Activated CD8-positive, alpha-beta memory T cell treated with anti-CD3 and anti-CD28 coated beads for 4 hours (primary cell): ENCODE measurements at places on chromosomes 16 and 17.
A peak's percentile ranks its signal among the peaks of the same experiment; 100 is the strongest.

DNA sequence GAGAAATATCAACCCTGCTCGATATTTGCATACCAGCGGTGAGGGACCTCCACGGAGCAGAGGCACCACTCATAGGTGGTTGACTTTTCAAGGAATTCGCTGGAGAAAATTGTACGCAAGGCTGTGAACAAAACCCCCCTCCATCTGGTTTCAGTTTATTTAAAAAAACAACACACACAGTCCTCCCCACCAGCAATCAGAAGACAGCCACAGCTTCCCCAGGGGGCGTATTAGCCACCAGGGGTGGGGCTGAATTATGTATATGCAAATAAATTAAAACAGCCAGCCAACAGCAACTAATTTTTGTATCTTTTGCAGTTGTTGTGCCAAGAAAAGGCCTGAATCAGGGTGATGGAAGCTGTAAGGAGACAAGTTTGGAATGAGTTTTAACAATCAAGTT is 5.9 kb upstream of the HSD11B2 start:
- no peak for DNase-seq

GRCh38 chr16:75402821-75403475 is 30.4 kb downstream of the CFDP1 start:
- no peak for DNase-seq

DNA sequence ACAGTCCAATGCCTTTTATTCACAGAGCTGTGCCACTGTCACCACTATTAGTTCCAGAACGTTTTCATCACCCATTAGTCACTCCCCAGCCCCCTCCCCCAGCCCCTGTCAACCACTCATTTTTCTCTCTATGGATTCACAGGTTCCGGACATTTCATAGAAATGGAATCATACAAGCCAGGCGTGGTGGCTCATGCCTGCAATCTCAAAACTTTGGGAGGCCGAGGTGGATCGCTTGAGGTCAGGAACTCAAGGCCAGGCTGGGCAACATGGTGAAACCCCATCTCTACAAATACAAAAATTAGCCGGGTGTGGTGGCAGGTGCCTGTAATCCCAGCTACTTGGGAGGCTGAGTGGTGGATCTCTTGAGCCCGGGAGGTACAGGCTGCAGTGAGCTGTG is 759 bp upstream of the PAM16 start:
- no peak for DNase-seq

- no peak for DNase-seq
These were observed 164.3 kb upstream of the FOXF1 start for GRCh38 chr16:86346034-86346433.

GRCh38 chr17:38418693-38419507 is 9.4 kb upstream of the ARHGAP23 start:
- no peak for DNase-seq

- no peak for DNase-seq
These were observed 82.2 kb downstream of the CMC2 start for GRCh38 chr16:80924372-80924978.

- DNase-seq = no peak
These were observed 284.3 kb upstream of the CDH11 start for GRCh38 chr16:65406116-65406515.

- DNase-seq = no peak
These were observed 2.6 kb upstream of the ZNF768 start for GRCh38 chr16:30528799-30529457.

DNA sequence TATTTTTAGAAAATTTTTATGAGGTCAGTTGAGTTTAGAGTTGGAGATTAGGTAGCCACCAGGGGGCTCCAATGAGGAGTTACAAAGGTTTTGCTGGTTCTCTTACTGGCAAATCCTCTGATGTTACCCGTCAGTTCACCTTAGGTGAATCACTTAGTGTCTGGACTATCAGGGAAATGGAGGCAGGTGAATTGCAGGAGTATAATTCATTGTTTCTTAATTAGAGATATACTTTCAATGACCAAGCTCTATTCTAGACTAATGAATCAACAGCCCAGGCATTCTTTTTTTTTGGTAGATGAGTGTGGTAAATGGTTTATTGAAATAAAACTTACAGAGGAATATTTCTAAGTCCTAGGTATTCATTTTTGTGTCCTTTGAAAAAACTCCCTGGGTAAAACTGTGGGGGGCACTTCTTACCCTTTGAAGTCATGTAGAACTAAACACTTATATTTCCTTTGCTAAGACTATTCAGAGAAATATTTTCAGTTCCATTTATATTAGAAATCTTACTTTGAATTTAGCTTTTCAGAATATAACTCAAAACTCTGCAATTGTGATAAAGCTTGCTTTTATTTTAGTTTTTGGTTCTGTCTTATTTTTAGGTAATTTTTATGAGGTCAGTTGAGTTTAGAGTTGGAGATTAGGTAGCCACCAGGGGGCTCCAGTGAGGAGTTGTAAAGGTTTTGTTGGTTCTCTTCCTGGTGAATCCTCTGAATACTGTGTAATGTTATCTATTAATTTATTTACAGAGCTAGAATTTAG is 17.7 kb downstream of the PSMD11 start:
- peak; percentile 40 for DNase-seq

DNA sequence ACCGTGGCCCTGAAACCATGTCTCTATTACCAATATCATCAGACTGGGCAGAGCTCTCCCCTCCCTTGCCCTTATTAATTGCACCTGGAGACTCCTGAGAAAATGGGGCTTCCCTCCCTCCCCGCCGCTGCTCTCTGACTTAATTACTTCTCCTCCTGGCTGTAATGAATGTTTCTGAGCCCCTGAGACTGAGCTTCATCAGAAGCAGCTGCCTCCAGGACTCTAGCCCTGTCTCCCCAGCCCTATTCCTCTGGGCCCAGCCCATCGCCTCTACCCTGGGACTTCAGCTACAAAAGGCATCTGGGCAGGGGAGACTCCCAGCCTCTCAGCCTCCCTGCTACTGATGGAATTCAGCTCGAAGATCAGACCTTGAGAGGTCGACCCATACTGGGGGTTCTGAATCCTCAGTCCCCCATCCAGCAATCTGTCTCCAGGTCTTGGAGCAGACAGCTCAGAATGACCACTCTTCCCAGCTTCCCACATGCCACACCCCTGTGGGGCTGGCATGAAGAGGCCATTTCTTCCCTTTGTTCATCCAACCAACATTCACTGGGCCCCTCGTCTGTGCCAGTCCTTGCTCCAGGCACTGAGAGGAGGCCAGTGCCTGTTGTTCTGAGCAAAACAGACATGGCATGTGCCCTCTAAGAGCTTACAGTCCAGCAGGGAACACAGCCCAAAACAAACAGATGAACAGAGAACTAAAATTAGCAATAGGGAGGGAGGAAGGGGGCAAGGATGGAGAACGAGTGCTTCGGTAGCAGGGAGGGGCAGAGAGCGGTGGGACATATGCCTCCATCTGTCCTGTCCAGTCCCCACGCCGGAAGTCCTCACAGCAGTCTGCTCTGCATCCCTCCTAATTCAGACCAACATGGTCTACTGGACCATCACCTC is 17.0 kb upstream of the NAGS start:
- DNase-seq = no peak

DNA sequence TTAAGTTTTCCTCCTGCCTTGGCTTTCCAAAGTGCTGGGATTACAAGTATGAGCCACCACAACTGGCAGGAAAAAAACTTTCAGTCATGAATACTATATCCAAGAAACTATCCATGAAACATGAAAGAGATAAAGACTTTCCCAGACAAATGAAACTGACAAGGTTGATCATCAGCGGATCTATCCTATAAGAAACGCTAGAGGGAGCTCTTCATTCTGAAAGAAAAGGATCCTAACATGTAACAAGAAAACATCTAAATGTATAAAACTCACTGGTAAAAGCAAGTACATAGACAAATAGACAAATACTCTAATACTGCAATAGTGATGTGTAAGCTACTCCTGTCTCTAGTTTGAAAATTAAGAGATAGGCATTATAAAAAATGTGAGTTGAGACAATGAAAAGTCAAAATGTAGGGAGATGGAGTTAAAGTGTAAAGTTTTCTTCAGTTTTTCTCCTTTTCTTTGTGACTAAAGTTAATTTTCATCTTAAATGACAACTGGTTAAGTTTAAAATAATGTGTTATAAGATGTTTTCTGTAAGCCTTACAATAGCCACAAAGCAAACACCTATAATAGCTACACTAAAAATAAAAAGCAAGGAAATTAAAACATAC is 79.6 kb upstream of the TEKT1 start:
- DNase-seq = no peak

GRCh38 chr17:70886648-70887047 is 717.3 kb downstream of the KCNJ2 start:
- no peak for DNase-seq

GRCh38 chr16:77297996-77298395 is 98.8 kb downstream of the SYCE1L start:
- DNase-seq = no peak

DNA sequence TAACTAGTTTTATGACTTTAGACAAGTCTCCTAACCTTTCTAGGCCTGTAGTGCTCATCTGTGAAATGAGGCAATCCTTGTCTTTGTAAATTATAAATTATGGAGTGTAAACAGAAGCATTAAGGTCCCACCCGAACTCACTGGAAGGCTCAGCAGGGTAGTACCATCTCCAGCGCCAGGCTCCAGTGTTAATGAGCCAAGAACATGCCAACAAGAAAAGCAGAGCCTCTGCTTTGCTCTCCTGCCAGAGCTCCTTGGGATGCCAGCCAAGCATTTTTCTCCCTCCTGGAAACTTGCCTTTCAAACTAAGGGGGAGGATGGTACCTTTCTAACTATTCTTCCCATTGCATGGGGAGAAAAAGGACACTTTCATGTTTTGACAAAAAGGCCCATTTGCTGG is 14.9 kb downstream of the LIMD2 start:
- DNase-seq = no peak

DNA sequence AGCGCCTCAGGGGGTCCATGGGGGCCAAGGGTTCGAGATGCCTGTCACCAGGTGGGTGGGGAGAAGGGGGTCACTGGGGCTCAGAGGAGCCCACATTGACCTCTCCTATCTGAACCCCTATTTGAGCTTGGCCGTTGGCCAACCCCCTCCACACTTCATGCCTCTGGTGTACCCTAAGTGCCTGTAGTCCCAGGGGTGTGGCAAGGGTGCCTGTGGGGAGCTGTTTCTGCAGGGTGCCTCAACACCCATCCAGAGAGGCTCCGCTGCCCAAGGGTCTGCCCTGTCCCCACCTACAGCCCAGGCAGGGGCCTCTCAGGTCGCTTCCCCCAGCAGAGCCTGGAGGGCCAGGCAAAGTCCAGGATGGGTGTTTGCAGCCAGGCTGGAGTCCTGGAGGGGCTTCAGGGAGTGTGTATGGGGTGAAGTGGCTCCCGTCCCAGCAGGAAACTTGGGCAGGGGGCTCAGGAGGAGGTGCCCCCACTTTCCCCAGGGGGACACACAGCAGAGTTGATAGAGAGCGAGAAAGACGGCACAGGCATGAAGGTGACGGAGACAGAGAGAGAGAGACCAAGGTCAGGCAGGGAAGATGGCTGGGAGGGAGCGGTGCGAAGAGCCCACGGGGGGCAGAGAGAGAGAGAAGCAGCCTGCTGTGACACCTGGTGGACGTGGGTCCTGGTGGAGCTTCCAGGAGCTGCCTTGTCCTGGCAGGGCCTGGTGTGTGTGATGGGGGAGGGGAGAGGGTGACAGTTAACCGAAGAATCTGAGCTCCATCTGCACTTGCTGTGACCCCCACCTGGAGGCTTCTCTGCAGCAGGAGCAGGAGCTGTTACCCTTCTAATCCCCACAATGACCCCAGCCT is at the start of gene SEPTIN12:
TSS of gene SEPTIN12 (minus strand) at position 719 of the 856 bp plus-strand sequence. CDS start at position 19, 700 bp downstream.
- DNase-seq = no peak

- DNase-seq = no peak
These were observed 19.8 kb downstream of the CYB561 start for GRCh38 chr17:63426041-63426916.

GRCh38 chr16:66004699-66005098 is 361.8 kb upstream of the CDH5 start:
- DNase-seq = no peak

DNA sequence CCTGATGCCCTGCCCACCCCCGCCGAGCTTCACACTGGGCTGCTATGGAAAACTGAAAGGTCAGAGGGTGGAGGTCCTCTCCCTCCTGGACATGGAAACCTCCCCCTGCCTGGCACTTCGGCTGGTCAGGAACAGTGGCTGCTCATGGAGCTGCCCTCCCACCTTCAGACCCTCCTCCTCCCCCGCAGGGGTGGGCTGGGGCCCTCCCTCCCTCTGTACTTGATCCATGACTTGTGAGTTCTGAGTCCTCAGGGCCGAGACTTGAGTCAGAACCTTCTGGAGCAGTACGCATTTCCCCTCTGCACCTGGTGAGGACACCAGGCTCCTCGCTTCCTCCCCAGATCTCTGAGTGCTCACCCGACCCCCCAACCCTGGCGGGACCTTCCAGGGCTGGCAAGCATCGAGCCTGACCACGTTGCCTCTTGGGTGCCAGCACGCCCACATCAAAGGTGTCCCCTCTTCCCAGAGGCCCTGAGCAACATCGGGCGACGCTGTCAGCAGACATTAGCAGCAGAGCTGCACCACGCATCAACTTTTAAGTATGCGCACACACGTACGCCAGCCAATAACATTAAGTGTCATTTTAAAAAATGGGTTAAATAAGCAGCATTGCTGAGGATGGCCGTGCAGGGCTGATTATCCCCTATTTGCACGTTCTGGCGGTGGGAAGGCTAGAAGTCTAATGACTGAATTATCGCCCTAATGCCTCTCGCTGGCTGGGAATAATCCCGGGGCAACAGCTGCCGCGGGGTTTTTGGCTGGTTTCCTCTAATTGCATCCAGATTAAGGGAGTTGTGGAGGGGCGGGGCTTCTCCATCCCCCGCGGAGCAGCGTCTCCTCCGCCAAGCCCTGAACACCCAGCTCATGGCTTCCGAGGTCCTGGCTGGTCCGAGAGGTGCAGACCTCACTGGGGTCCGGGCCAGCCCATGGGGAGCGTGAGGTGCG is 98.0 kb downstream of the TBC1D16 start:
- DNase-seq = no peak

DNA sequence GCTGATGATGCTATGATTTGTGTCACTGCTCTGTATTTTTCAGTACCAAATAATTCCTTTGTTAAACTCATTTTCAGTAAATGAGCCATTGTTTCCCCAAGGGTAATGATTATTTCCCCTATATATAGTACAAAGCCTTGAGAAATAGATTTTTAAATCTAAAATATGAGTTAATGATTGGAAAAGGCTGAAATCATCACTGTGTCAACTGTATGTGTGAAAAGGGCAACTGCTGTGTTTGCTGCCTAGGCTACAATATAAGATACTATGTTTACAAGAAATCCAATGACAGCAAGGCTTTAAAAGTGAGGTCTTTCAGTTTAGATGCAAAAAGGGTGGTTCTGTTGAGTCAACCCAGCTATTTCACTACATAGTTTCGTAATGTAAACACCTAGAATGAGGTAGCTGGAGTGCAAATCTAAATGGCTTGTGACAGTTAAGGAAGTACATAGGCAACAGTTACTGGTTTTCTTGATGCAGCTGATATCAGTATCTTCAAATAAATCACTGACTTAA is 15.3 kb downstream of the NLK start:
- no peak for DNase-seq

- no peak for DNase-seq
These were observed 6.0 kb downstream of the LYRM1 start for GRCh38 chr16:20906341-20907255.

GRCh38 chr17:213286-214105 is 32.0 kb upstream of the DOC2B start:
- no peak for DNase-seq

- DNase-seq = no peak
These were observed 147.6 kb downstream of the C16orf95 start for GRCh38 chr16:87169509-87169995.
